NAMALWA (cell line): ENCODE measurements at places on chromosomes 2 and 18.

GRCh38 chr2:144097440-144098225 lies 422.3 kb downstream of the ZEB2 start:
- DNase-seq, result no peak

- DNase-seq, result no peak
Observed at GRCh38 chr2:237588044-237588696, 2.4 kb downstream of the RAB17 start.

DNA sequence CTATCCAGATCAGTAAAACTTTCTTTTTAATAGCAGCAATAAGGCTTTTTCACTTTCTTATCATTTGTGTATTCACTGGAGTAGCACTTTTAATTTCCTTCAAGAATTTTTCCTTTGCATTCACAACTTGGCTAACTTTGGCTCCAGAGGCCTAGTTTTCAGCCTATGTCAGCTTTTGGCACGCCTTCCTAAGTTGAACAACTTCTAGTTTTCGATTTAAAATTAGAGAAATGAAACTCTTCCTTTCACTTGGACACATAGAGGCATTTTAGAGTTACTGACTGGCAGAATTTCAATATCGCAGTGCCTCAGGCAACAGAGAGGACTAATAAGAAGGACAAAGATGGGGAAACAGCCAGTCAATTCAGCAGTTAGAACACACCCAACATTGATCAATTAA lies 577.4 kb downstream of the DSC3 start:
- DNase-seq, result no peak

- no peak for DNase-seq
Observed at GRCh38 chr2:120341977-120342376, 4.0 kb upstream of the INHBB start.

DNA sequence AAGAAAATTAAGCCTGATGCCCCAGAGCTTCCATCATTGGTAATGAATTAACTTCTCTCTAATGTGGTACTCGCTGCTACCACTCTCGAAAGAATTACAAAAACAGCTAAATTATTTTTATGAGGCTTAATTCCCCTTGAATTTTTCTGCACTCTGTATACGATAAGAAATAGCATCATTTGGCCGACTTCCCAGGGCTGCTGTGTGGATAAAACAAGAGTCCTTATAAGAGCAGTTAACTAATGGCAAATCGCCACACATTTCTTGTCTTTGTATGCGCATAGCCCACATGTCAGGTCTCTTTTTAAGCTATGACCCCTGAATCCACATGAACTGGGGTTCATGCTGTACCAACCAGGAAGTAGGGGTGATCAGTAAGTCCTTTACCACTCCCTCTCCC lies 668.4 kb downstream of the TMEM182 start:
- DNase-seq, result no peak

DNA sequence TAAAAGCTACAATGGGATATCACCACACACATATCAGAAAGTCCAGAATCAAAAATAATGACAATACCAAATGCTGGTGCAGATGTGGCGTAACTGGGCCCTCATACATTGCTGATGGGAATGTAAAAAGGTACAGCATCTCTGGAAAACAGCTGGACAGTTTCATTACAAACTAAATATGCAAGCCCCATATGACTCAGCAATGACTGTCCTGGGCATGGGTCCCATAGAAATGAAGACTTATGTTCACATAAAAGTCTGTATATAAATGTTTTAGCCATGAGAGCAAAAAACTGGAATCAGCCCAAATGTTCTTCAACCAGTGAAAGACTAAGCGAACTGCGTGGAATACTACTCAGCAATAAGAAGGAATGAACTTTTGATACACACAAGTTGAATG lies 56.7 kb downstream of the ALPK2 start:
- DNase-seq, result no peak

GRCh38 chr2:161158882-161159281 lies 1.3 kb upstream of the TANK start:
- DNase-seq, result no peak

DNA sequence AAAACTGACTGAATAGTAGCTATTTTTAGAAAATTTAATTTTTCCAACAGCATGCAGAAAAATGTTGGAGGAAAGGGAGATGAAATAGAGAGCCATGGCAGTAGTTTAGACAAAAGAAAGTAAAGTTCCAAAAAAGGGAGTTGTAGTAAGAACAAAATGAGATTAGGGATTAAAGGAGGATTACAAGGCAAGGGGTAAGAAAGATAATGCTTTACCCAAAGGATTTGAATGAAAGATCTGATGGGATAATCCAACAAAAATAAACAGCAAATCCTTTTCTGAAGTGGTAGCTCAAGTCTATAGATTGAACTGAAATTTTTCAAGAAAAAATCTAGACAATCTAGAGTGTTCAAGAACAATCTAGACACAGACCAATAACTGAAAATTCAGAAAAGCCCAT lies 644.3 kb upstream of the FSHR start:
- no peak for DNase-seq

DNA sequence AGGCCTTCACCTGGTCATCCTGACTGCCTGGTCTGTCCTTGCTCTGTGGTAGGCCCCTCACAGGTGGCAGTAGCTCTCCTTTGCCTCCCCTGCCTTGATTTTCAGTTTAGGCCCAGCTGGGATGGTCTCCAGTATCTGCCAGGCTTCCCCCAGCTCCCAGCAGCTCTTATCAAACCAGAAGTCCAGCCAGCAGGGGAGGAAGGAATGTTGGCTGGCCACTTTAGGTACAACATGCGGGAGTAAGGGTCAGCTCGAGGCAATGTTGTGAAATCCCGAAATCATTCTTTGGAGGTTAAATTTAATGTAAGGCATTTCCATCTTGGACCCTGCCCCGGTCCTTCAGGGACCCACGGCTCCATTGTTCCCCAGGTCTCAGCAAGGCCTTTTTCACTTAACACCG lies 16.8 kb downstream of the ATP6V1C2 start:
- DNase-seq, result no peak

DNA sequence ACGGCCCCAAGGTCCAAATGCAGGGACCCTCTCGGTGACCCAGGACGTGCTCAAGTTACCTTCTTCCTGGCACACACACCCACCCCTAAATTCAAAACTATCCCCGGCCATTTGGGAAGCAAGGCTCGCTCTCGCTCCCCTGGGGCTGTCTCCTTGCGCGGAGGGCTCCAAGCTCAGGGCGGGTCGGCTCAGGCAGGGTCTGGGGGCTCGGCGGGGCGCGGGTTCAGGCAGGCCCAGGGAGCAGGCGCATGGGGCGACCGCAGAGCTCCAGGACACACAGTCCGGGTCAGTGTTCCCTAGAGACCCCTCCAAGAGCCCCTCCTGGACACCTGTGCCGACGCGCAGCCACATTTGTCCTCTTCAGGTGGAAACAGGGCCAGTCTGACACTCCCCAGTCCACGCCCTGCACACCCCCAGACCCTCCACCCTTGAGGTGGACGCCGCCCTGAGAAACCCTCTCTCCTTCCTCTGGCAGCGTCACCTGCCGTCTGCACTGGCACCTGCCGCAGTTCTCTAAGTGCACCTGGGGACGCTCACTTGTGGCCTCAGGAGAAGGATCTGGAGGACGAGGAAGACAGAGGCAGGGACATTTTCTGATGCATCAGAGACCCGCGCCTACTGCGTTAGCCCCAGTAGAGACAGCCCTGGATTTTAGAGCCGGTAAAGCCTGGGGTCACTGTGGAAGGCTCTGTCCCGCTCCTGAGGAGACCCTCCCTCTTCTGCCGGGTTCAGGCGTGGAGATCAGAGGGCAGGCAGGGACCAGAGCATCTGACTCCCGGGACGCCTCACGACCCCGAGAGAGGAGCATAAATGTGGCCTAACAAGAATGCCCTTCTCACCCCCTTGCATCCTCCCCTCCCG lies 138.8 kb downstream of the TWIST2 start:
- no peak for DNase-seq

- DNase-seq, result peak; percentile 3
Observed at GRCh38 chr2:70686577-70687460, 81.2 kb downstream of the ADD2 start.

DNA sequence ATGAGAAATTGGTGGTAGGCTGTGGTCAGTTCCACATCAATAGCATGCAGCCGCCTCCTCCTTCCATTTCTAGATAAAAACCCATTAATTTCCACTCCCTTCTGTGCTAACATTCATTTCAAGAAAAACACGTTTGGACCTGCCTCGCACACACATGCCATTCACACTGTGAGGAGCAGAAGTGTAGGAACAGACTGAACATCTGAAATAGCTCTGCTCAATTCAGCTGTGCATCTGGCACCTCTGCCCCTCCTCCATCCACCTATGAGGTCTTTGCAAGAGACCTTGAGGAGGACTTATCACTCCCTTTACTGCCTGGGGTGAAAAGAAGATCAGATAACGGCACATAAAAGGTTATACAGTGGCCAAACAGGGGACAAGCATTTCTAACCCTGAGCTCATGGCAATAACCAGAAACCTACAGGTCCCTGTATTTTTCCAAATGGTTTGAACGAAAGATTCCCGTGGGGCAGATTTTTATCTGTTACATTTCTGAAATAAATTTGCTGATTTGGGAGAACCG lies 30.8 kb upstream of the LRP2 start:
- DNase-seq, result no peak

DNA sequence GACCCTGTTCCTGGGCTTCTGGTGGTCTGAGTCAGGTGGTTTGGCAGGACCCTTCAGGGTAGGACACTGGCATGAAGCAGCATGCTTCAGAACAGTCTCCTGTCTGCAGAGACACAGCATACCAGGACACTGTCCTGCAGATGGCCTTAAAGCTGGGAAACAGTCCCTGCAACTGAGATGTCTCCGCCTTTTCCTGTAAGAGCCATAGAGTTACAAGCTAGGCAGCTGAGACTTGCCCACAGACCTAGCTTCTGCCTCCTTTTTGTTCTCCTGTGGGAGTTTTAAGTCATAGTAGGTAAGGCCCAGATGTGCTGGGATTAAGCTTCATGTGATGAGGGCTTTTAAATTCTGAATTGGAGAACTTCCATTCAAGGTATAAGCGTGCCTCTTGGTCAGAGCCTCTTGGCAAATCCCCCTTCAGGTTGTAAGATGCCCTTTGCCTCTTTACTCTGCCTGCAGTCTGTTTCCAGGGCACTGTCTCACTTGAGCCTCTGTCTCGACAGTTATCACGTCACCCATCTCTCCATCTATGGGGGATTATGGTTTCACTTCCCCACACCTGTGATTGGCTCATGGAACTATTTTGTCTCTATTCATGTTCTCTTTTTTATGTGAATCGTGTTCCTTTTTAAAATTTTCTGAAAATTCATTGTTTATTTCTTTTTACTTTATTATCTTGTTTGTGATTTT lies 51.8 kb downstream of the COA5 start:
- peak; percentile 76 for DNase-seq

- peak; percentile 97 for DNase-seq
Observed at GRCh38 chr2:226835796-226836547, at the start of gene RHBDD1. RHBDD1 (plus strand) TSS chr2:226836054; CDS start chr2:226864694, 28,640 bp downstream.

DNA sequence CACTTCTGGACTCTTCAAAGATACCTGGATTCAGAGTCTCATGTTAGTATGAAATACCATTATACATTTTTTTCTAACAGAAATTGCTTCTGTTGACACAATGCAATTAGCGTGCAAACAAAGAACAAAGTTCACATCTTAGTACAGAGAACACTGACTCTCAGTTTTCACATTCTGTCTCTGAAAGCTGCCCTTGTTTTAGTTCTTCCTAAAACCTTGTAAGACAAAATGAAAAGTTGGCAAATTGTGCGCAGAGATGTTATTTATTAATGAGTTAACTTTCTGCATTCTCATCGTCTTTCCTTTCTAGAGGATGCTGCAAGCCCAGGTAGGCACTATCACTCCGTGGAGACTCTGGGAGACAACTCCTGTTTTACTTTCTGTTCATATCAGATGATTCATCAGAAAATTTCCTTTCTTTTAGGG lies 377.3 kb upstream of the POU3F3 start:
- no peak for DNase-seq

GRCh38 chr2:156334496-156335478 lies 2.3 kb upstream of the NR4A2 start:
- peak; percentile 36 for DNase-seq

DNA sequence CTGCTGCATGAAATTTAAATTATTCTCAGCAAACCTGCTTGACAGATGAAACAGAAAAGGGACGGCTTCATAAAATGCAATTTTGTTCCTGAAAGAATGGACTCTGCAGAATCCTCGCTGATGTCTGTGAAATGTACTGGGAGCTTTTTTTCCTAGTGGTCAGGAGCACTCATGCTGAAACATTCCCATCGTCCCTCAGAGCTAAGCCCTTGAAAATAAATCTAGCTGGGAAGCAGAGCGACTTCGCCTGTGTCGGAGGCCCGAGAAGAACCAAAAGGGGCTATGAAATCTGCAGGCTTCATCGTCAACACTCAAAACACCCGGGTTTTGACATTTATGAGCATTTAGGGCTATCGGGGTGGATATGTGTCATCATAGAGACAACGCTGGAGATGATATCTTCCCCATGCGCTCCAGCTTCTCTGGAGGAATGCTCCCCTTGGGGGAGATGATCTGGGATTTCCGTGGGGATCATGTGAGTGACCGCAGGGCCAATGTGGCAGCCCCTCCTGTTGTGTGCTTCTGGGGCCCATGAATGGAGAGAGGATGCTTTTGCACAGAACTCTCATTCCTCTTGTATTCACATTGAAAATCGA lies 182.3 kb downstream of the KLHL29 start:
- DNase-seq, result no peak

DNA sequence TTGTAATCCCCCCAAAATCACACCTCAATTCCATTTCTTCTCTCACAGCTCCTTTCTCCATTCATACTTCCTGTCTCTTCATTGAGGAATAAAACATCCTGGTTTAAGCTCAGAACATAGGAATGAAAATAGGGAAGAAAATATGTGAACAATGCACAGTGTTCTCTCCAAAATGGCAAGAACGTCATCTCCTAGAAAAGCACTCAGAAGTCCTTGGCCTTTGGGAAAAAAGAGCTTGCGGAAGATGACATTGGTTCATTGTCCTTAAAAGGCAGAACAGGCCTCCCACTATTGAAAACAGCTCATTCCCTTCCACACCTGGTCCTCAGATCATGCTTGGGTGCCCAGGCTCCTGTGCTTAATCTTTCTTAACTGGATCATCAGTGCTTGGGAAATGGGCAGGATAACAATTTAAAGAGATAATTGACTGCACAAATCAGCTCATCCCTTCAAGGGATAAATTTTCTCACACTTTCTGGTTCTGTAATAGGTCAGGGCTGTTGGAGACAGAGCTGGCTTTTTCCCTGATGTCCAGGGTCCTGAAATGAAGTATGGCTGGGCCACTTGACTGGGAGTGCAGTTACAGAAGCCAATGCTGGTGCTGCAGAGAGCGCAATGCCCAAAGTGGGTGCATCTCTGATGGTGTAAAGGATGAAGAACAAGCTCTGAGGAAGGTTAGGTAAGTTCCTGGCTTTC lies 69.2 kb downstream of the MARCHF4 start:
- DNase-seq, result no peak

DNA sequence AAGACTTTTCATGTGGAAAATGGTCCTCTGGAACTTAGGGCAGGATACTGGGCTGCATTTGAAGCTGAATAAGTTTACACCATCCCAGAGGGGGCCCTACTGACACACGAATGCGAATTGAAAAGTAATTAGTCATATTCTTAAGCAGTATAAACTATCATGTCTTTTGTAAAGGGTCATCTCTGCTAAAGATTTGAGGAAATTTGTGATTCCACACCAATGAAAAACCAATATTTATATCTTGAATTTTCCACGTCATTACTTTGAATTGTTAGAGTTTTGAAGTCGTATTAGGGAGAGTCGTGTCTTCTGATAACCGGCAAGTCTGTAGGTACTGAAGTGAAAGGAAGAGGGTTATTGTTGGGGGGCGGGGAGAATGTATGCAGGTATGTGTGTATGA lies 4.1 kb upstream of the OTX1 start:
- DNase-seq, result no peak
